ENCODE measurements at places on chromosomes 5 and 9.

DNA sequence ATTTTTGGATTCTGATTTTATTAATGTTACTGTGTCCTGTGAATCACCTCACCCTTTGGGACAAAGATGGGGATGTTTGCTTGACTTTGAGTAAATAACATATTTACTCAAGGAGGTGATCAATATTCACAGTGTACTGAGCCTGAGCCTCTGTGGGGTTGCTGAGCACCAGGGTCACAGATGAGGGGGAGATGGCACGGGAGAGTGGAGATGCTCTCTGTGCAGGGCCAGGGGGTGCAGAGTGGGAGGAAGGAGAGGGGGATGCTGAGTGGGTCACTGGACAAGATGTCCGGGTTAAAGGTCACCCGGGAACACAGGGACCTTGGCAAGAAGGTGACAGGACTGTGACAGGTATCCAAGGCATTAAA, 4.0 kb downstream of the SQSTM1 start:
- no peak for DNase-seq

- DNase-seq = no peak
These were observed 172.0 kb downstream of the GDNF start for GRCh38 chr5:37667846-37668245.

DNA sequence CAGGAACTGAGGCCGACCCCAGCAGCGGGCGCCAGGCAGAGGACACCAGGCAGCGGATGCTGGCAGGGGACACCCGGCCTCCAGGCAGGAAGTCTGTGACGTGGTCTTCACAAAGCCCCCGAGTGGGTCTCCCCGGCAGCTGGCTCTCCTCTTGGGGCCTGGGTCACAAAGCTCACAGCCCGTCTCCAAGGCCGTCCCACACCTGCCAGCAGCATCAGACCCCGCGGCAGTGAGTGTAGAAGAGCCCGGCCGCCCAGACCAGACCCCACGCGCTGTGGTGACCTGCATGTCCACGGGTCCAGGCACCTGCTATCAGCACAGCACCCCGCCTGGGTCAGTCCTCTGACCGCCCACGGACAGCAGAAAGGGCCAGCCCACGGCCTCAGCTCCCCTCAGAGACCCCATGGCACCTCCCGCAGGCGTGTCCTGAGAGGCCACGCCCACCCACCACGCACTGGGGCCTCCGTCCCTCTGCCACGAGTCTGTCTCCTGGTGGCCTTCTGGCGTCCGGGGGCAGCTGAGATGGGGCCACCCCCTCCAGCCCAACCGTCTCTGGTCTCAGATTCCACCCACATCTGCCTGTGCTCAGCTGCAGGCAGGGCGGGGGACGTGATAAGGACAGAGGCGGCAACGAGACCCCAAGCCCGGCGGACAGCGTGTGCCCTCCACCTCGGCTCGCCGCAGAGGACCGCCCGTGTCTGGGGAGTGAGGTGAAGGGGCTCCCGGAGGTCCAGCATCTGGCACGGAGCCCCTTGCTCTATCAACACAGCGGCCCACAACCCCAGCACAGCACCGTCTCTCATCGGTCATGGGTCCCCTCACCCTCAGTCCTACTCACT, 34.2 kb downstream of the EXD3 start:
- DNase-seq = no peak

DNA sequence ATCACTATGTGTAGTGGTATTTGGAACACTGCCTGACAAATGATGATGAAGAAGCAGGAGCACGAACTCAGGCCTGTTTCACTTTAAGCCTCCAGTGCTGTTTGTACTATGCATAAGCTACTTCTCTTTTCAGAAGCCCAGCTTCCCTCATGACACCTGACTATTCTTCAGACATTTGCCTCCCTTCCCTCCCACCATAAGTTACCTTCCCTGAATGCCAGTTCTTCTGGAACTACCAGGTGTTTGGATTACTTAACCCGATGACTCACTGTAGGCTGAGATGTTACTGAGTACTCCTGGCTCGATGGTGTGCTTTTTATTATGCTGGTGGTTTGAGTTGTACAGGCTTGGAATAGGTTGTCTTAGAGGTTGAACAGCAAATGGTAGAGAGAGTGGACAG, 180.0 kb downstream of the SPATA31D1 start:
- DNase-seq = no peak

- DNase-seq = no peak
These were observed 24.8 kb downstream of the HRH2 start for GRCh38 chr5:175682664-175683063.

DNA sequence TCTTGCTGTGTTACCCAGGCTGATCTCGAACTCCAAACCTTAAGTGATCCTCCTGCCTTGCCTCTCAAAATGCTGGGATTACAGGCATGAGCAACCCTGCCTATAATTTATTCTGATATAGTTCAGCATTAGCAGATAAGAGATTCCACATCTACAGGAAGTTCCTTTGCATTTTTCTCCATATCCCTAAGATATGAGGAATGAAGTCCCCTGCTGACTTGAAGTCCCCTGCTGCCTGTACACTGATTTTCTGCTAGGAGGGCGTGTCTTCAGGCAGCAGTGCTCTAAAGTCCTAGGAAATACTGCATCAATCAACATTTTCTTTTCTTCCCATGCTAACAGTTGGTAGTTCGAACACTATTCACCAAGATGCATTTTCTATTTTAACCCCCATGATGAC, 105.8 kb downstream of the ARHGAP26 start:
- DNase-seq = no peak

DNA sequence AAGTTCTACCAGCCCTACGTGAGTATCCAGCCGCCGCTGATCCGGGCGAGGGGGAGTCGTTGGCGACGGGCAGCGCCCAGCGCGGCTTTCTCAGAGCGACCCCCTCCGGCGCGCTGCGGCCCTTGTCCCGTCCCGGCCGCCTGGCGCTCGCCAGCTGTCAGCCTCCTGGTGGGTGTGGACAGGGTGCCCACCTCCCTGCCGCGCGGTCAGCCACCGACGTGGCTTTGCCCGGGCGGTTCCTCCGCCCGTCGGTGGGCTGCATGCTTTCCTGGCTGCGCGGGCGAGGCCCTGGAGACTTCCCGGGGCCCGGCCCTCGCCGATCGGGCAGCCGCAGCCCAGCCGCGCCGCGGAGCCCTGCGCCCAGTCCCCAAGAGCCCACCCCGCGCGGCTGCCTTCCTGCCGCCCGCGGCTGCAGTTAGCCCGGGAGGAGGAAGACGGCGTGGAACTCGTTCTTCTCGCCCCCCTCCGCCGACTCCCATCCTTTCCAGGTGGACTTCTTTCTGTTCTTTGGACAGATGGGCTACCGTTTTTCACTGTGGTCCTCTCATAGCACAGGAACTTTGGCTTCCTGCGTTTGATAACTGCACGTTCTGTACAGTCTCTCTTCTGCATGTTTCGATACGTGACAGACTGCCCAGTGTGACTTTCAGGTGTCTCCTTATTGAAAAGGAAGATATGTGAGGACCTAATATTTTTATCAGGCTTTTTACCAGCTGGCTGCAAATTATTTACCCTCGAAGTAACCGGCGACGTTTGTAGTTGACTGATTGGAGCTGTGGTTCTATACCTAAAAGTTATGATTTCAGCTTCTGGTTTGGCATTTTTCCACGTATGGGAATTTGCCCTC, 577 bp downstream of the AP3S1 start:
- peak; percentile 13 for DNase-seq

GRCh38 chr9:116985596-116985995, 298.5 kb downstream of the TRIM32 start:
- no peak for DNase-seq

DNA sequence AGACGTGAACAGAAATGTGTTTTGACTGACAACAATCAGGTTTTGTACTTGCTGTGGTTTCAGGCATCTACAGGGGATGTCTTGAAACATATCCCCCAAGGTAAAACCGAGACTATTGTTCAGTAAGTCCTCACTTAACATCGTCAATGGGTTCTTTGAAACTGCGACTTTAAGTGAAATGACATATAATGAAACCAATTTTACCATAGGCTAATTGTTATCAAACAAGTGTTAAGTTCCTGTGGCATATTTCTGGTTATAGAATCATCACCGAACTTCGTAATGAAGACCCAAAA, 16.4 kb upstream of the OMD start:
- no peak for DNase-seq

- DNase-seq = no peak
These were observed 51.1 kb upstream of the MVB12B start for GRCh38 chr9:126275386-126276001.

- no peak for DNase-seq
These were observed 97.5 kb downstream of the HSPA4 start for GRCh38 chr5:133149345-133149744.

DNA sequence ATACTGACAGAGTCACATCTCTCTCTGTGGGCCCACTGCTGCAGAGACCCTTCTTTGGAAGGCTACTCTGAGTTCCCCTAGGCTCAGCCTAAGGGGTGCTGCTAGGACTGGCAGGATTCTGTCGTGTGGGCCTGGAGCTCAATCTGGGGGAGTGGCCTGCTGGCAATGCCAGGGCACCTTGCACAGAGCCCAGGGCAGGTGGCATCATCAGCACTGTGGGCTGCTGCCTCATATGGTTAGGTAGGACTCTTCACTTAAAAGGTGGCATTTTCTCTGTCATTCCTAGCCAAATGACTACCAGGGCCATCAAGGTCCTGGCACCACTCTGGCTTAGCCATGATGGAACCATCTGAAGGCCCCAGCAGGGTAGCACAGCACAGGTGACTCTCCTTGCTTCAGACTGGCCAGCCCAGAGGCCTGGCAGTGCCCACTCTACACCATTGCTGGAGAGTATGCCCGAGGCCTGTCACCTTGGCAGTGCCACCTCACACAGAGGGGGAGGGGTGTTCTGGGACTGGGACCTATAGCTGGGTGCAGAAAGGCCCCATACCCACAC, 21.9 kb downstream of the PITX1 start:
- DNase-seq = no peak

DNA sequence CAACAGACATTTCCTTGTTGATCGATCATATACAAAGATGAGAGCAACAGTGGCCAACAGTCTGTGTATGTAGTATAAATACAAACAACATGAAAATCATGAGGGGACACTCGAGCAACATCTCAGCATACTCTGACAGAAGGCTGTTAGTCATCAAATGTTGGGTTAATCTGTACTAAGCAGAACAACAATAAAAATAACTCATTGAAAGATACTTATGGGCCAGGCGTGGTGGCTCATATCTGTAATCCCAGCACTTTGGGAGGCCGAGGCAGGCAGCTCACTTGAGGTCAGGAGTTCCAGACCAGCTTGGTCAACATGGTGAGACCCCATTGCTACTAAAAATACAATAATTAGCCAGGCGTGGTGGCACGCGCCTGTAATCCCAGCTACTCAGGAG, 67.3 kb downstream of the SCAI start:
- no peak for DNase-seq

DNA sequence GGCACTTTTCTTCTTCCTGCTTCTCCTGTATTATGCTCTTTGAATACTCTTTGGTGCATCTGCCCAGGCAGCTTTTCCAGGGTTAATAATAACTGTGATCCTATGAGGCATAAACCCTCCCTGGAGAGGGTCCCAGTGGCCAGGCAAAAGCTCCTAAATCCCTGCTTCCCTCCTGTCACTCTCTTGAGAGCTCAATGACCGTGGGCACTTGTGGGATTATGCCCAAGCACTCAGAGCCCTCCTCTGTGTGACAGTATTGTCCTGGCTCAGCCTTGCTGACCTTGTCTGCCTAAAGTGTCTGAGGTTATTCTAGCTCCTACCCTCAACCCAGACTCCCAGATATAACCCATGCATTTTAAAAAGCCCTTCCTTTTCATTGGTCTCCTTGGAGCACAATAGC, 51.9 kb downstream of the GALNT10 start:
- DNase-seq = no peak

- DNase-seq = no peak
These were observed 1.8 kb downstream of the BNC2 start for GRCh38 chr9:16868701-16869100.

DNA sequence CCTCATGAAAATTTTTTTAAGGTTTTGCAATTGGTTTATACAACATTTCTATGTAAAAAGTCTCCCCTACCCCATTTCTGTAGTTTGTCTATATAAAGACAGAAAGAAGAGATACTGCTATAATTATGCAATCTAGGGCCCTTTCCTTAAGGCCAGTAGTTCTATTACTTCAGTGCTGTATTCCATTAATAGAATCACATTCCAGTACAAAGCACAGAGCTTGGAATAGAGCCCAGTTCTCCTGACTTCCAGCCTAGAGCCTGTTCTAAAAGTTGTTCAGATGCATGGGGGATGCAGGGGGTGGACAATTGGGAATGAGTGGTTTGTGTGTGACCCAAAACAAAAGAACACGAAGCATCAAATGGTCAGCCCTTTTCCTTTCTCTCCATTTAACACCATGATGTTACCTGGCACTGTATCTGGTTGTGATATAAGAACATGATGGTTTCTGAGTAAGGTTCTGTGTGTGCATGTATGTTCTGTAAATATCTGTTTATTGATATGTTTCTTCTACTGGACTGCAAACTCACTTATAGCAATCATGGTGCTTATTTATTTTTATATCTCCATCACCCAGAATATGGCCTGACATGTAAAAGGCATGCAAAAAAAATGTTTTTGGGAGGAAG, 8.2 kb upstream of the GRAMD2B start:
- DNase-seq = no peak

DNA sequence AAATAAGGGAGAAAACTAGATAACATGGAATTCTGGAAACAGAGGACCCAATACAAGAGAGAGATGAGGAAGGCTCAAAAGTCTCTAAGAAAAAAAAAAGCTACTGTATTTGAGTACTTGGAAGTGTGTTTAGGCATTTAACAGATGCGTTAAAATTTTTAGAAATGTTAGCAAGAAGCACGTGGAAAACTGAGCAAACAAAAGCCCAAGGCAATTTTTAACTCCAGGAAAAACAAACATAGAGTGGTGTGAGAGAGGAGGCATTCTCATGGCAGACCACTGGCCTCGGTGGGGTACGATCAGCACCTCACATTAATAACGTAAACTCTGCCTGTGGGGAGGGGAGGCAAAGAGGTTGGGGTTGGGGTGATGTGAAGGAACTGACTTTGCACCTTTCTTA, 321.4 kb downstream of the GADD45G start:
- no peak for DNase-seq

GRCh38 chr9:35962126-35962906, 4.4 kb upstream of the OR2S2 start:
- DNase-seq = no peak

DNA sequence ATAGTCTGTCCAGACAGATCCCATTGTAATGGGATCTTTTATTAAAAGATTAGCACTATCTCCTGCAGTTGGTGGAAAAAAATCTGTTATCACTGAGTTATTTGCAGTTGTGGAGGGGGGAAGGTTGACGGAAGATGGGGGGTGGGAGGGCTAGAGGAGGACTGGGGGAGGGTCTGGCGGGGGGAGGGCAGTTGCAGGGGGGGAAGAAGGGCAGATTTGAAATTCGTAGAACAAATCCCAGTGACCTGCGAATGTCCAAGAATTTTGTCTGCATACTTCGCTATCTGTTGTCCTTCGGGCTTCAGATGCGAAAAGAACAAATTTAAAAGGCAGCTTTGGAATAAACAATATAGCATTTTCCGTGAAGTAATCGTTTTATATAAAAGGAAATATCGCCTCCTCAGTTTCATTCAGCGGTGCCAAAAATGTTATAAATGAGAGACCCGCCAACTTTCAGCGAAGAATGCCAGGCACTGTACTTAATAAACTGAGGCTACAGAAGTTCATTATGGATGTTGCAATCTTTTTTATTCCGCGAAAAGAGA, 1.3 kb upstream of the FST start:
- no peak for DNase-seq

GRCh38 chr5:13325765-13326164, 618.7 kb downstream of the DNAH5 start:
- DNase-seq = no peak
